ENCODE measurements at places on chromosomes 7 and 10. TPM values are rescaled to one million over a fixed set of nuclear protein-coding genes. Genes with fewer than 3 reads are reported as not detected.

The SLC16A12 gene
- not detected for total RNA-seq

The FRAT2 gene
- 9.0 TPM for total RNA-seq

The TUBAL3 gene
- not detected for total RNA-seq

The SPAM1 gene
- total RNA-seq = not detected

The CYP26C1 gene
- 0.07 TPM for total RNA-seq

The NXPH1 gene
- total RNA-seq = not detected

The MGAM2 gene
- not detected for total RNA-seq

The LRRTM3 gene
- not detected for total RNA-seq

The ZNF783 gene
- total RNA-seq = 21.7 TPM

The SAP25 gene
- total RNA-seq = 34.6 TPM

The PTPN20 gene
- 0.85 TPM for total RNA-seq

The ANKRD30A gene
- total RNA-seq = not detected

The HDAC9 gene
- total RNA-seq = 0.22 TPM

The PNLIPRP2 gene
- total RNA-seq = not detected

- no peak for DNase-seq
These were observed 144.7 kb downstream of the GRK5 start for GRCh38 chr10:119352042-119352441.

DNA sequence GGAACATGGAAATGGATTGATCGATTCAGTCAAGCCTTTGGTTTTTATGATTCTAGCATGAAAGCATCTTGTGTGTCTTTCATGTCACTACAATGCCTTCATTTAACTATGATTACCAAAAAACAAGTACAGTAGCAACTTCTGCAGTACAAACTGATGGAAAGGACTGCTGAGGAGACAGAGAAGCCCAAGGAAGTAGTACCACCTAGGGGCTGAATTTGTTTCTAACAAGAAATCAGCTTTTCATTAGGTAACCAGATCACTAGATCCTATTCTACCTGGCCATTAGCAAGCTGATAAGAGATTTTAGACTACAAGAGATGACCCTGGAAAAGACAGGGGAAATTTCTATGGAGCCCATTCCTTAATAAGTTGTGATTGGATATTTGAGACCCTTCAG is 3.2 kb upstream of the IFIT1 start:
- DNase-seq = no peak

DNA sequence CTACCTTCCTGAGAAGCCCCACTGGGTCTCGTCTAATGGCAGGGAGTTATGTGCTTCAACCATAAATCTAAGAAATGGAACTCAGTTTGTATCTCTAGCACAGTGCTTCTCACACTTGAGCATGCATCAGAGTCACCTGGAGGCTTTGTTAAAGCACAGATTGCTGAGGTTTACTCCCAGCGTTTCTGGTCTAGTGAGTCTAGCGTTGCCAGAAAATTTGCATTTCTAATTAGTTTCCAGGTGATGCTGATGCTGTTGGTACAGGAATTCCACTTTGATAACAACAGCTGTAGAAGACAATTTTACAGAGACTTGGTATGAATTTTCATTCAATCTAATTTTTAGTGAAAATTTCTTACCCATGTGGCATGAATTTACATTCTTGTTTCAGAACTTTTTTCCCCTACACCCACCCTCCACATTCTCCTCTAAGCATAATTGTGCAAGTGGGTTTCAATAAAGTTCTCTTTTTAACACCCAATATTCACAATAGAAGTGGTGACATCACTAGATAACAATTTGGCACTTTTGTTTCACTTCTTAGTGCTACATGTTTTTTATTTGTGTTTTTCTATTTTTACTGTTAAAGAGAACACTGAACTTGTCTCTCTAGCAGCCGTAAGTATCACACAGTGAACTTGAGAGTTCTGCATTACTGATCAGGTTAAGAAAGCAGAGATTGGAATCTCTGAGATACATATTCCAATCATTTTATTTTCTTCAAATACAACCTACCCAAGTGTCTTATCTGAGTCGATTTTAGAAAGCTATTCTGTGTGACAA is 48.4 kb upstream of the BET1 start:
- DNase-seq = no peak

DNA sequence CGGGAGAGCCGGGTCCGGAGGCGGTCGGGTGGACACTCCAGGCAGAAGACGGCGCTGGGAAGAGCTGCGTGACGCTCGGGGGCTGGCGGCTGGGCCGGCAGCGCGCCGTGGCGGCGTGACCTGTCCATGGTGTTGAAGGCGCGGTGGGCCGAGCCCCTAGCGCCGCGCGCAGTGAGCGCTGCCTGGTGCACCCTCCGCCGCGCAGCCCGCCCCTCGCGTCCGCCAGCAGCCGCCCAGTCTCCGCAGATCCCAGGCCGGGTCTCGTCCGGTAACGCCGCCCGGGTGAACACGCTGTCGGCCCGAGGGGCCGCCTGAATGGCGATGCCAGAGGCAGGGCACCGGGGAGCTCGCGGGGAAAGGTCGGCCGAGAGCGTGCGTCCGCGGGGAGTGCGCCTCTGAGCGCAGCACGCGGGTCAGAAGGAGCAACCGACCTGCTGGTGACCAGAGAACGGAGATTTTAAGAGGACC is 657 bp upstream of the TMEM178B start:
- DNase-seq = no peak

DNA sequence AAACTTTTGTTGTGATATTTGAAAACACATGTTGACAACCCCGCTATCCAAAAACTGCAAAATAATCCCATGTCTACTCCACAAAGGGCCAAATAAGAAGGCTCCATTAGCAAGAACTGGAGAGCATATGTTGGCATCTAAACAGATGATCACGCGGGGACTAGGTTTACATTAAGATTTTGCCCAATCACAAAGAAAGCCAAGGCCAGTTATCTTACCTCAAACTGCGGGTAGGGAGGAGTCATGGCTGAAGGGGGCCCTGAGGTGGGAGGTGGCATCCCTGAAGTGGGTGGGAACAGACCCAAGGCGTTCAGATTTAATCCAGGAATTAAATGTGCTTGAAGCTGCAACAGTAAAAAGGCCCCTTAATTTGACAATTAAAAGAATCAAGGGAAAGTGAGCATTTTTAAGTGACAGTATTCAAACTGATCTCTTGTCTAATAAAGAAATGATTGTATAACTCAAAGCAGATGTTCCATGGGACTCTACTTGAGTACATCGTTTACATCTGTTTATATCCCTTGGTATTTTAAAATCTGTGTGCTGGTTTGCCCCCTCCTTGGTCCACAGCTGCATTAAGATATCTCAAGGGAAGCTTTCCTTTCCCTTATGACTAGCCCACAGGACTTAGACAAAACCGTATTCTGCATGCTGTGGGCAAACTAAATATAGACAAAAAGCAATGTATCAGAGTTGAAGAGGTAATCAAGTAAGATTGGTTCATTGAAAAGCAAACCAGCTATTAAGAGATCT is 42.9 kb downstream of the MALSU1 start:
- no peak for DNase-seq

DNA sequence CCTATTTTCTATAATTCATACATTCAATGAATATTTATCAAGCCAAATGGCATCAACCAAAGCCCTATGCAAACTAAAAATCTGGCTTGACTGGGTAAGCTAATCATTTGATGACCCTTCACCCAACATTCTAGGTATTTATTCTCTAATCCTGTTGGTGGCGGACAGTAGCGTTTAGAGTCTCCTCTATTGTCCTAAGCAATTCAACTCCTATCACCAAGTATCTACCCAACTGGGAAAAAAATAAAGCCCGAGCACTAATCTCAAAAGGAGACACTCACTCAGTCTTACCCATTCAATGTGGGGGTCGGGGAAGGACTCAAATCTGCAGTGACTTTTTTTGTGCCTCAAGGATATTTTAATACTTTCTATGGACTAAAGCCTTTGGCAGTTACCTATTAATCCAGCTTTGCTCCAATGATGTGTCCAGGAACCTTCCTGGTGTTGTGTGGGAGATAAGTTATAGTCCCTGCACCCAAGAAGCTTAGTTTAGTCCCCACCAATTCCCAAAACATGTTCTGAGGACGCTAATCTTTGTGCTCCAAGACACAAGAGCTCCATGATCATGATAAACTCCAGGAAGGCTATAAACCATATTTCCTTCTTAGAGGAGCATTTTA is 30.6 kb downstream of the DNMBP start:
- DNase-seq = no peak

GRCh38 chr7:27156916-27157701 is 634 bp upstream of the HOXA7 start:
- DNase-seq = no peak

DNA sequence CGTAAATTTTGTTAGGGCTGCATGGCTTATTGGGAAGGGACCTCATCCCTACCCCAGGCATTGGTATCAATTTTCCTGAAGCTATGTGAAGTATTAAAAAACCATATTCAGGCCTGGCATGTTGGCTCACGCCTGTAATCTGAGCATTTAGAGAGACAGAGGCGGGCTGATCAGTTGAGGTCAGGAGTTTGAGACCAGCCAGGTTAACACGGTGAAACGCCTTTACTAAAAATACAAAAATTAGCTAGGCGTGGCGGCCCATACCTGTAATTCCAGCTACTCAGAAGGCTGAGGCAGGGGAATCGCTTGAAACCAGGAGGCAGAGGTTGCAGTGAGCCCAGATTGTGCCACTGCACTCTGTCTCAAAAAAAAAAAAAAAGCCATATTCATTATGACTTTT is 7.1 kb downstream of the TASOR2 start:
- DNase-seq = no peak

DNA sequence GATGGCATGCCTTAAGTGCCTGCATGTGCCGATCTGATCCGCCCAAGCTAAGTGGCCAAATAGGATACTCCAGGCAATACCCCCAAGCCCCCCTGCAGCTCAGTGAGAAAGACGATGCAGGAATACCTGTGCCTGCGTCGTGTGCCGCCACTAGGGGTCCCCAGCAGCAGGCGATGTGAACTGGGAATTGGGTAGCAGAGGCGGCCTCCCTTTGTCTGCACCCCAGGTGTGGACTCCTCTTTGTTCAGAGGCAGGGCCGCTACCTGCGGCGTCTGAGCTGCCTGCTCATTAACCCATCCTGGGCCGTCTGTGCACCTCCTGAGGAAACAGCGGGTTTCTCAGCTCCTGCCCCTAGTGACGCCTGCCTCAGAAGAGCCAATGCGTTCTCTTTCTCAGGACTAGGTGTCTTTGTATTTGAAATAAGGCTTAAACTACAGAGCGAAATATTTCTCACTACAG is 4.8 kb upstream of the CHN2 start:
- DNase-seq = peak; percentile 55

DNA sequence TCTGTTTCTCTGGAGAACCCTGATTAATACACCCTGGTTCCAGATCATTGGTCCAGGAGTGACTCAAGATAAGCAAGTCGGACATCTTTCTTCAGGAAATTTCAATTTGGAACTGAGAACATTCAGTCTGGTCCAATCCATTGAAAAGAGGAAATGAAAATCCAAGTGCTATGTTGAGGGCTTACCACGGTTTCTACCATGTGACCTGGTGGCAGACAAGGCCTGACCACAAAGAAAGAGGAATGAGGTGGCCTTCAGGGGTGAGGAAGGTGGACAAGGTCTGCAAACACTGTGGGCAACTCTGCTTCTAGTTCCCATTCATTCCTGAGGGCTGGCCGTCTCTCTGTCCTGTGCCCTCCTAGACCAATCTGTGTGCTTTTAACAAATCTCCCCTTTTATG is 149.2 kb upstream of the GHITM start:
- DNase-seq = no peak

- no peak for DNase-seq
These were observed 283.6 kb downstream of the BICC1 start for GRCh38 chr10:58796242-58796641.

- no peak for DNase-seq
These were observed 86.5 kb upstream of the CXCL12 start for GRCh38 chr10:44471410-44471809.

DNA sequence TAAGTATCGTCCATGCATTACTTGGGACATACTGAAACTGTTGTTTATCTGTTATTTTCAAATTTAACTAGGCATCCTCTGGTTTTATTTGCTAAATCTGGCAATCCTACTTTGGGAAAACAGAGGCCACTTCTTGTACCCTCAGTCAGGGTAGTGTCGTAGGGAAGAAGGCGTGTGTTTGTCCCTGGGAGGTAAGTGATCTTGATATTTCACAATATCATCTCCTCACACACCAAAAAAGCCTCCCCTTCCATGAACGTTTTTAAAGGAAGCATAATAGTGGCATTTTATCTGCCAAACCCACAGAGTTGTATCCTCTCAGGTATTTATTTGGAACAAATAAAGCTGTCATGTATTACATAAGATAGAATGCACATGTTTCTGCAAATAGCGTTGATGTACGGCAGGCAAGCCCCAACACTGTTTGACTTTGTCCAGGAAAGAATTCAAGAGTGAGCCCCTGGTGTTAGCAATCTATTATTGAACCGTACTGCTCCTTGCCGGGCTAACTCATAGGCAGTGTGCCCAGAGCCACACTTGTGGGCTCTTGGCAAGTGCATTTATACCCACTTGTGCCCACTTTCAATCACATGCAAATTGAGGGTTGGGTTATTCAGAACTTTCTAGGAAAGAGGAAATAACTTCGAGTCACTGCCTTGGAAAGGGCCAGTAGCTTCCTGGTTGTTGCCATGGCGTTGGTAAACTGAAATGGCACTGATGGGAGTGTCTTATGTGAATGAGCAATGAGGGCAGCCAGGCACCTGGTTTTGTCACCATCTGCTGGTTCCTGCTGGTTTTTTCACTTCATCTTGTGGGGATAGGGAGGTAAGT is 266.0 kb downstream of the USP6NL start:
- peak; percentile 13 for DNase-seq

DNA sequence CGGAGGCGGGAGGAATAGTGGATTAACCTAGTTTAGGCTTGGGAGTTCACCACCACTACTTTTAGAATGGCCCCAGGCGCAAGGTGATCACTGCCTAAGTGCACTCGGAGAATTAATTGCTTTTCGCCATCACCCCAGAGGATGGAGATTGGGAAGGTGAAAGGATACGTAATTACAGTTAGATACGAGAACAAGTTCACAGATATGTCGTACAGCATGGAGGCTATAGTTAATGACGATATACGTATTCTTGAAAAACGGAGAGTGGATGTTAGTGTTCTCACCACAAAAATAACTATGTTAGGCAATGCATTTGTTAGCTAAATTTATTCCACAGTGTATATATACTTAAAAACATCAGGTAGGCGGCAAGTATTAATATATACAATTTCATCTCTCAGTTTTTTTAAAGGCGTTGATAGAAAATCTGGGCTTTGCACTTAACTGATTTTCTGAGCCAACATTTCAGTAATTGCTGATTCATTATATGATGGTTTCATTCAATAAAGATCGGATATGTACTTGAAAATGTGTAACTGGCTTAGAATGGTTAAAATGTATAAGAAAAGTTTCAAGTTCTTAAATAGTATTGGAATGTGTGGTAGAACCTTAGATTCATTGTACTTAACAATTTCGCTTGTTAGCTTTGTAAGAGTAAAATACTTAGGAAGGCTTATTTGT is 683 bp downstream of the CDC123 start:
- DNase-seq = no peak

- DNase-seq = no peak
These were observed 24.7 kb downstream of the GHRHR start for GRCh38 chr7:30988351-30989005.

DNA sequence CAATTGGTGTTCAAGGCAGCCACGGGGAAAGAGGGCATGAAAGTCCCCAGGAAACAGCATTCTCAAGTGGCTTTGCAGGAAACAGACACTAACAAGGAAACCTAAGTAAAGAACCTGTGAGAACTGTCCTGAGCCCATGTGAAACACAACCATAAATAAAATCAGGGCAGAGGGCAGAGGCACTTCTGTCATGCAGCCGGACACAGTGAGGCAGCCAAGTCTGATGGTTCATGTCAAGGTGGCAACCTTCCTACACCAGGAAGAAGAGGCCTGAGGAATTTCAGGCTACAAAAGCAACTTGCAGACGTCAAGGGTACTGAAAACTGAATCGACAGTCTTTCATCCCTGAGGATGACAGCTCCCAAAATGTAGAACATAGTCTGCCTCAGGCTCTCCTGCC is 458.2 kb upstream of the NPVF start:
- DNase-seq = no peak

GRCh38 chr7:104791080-104791479 is 222.9 kb upstream of the KMT2E start:
- no peak for DNase-seq

All from activated CD4-positive, alpha-beta T cell treated with anti-CD3 and anti-CD28 coated beads, Interleukin-2, amount 10 ng/mL, durations not matched to agents 7 days and 5 days (primary cell).